ENCODE measurements at places on chromosomes 3 and 15.

- DNase-seq, result no peak
Measured at GRCh38 chr3:60812502-60812901, 438.8 kb downstream of the FHIT start.

DNA sequence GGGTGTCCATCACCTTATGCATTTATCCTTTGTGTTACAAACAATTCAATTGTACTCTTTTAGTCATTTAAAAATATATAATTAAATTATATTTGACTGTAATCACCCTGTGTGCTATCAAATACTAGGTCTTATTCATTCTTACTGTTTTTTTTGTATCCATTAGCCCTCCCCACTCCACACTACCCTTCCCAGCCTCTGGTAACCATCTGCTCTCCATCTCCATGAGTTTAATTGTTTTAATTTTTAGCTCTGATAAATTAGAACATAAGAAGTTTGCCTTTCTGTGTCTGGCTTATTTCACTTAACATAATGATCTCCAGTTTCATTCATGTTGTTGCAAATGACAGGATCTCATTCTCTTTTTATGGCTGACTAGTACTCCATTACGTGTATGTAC is 16.8 kb downstream of the C3orf20 start:
- DNase-seq, result no peak

DNA sequence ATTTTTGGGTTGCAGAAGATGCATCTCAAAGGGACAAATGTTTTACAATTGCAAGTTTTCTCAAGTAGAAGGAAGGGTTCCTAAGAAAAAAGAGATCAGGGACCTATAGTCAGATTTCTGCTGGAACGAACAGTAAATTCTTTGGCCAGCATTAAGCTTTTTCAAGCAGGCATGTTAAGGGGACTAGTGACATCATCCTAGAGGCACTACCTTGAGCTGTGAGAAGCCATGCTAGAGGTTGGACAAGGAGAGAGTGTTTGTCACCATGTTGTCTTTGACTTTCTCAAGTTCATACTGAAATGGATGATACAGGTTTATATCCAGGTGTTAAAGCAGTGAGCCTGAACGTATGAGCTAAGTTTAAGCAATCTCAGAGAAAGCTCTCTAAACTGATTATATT is 85.2 kb upstream of the WDR72 start:
- DNase-seq, result no peak

DNA sequence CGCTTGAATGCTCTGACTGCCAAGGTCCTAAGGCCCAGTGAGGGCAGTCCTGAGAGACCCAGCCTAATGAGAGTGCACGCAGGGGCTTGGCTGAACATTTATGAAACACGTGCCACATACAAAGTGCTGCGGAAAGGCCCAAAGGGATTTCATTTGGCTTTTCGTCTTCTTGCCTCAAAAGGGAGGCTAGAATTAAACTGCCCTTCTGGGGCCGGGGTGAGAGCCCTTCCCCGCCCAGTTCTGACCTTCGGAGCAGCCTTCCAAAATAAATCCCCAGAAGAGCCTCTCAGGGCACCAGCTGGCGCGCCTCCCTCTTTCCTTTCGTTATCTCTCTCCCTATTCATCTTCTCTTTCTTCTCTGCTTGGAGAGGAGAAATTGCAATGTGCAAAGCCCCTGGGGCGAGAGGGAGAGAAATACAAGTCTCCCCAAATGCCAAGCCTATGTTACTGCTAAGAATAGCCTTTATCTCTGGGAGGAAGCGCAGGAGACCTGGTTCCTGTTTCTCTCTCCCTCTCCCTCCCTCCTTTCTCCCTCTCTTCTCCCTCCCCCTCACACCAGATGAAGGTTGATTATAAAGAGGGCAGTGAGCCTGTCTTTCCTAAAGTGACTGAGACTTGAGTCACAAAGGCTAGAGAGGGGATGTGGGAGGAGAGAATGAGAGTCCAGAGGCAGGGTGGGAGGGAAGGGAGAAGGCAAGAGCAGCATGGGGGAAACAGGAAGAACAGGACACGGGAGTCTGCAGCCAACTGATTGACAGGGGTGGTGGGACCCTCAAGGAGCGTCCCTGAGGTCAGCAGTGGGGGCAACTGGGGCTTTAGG is 36.7 kb upstream of the NDUFB4 start:
- DNase-seq, result no peak

- no peak for DNase-seq
Measured at GRCh38 chr3:157079676-157080369, 80.1 kb downstream of the CCNL1 start.

DNA sequence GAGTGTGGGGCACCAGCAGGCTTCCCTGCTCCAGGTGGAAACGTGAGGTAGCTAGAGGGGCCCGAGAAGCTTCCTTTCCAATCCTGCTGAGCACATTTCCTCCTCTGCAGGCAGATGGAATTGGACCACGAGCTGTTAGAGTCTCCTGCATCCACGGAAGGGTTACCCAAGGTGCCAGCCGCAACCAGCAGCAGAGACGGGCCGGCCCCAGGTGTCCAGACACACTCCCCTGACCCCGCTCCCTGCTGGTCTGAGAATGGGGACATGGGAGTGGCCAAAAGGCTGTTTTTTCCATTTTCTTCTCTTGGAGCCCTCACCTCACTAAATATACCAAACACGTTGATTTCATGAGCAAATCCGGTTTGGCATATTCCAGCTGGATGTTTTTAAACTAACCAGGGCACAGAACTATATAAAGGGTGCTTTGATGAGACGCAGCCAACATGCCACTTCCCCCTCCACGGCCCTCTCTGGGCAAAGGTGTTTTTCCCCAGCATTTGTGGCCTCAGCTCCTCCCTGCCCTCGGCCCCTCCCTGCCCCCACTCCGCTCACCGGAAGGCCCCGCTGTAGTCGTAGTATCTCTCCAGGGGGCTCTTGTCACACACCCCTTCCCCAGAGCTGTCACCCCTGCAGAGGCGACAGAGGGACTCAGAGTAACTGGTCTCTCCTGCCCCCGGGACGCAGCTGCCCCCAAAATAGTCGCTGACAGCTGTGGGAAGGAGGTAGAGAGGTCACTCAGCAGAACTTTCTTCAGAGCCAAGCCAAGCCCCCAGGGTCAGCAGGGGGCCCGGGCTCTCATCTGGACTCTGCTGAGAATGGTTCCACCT is 7.0 kb downstream of the MELTF start:
- no peak for DNase-seq

DNA sequence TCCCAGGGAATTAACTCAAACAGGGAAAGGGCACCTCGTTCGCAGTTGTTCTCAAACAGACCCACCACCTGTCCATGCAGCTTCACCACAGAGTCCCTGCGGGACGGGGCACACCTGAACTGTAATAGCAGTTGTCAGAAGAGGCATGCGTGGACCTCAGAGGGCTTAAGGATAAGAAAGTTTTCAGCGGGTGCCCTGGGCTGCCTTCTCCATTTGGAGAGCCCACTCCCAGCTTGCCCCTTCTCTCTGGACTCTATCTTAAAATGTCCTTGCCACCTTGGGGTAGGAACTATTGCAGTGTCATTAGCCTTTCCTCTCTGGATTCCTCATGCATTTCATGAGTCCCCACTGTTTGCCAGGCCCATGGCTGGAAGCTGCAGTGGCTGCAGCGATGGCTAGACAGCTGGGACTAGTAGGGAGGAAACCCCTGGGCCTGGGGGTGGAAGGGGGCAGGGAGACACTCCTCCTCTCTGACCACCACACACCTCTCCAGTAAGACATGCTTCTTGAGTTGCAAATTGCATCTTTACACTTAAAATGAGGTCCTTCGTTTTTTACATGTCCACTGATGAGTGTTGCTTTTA is 33.5 kb downstream of the PDIA5 start:
- no peak for DNase-seq

DNA sequence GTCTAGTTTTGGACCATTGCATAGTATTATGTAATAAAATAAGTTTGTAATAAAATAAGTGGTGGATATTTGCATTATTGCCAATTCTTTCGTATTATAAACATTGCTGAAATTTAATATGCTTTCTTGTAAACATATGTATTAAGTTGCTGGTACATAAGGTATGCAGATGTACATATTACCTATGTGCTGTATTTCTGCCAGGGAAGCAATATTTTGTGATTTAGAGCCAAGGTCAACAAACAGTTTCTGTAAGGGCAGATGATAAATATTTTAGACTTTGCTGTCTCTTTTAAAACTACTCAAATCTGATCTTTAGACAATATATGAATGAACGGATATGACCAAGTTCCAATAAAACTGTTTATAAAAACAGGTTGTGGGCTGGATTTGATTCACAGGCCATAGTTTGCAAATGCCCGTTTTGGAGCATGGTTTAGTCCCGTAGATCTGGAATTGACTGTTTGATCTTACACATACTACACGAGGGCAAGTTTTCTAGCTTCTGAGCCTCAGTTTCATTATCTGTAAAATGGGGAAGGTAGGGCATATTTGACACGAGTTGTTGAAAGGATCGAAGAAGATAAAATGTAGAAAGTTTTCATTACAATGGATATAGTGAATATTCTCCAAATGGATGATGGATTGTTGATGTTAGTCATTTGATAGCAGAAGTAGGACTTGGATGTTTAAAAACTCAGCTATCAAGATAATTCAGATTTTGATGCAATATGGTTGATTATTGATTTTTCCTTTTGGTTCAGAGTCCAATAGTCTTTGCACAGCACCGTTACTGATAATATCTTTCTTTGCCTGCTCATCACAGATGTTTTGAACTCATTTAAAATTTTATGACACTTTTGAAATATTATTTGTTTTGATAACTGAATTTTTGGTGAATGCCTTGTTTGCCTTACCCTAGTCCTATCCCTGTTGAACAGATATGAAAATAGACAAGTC is 394.6 kb downstream of the FEZF2 start:
- DNase-seq, result no peak

DNA sequence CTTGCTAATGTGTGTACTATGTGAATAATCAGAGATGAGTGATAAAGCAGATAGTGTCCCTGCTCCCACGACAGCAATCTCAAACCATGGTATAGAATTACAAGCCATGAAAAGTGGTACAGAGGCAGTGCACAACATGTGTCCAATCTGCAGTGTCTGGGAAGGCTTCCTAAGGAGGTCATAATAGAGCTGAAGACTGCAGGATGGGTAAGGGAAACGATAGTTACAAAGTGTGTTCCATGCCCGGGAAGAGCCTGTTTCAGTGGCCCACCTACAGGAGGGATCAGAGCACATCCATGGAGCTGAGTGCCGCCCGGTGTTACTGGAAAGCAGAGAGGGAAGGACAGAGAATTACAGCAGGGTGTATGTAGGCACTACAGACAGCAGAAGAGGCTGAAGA is 48.9 kb downstream of the PAK2 start:
- DNase-seq, result no peak

DNA sequence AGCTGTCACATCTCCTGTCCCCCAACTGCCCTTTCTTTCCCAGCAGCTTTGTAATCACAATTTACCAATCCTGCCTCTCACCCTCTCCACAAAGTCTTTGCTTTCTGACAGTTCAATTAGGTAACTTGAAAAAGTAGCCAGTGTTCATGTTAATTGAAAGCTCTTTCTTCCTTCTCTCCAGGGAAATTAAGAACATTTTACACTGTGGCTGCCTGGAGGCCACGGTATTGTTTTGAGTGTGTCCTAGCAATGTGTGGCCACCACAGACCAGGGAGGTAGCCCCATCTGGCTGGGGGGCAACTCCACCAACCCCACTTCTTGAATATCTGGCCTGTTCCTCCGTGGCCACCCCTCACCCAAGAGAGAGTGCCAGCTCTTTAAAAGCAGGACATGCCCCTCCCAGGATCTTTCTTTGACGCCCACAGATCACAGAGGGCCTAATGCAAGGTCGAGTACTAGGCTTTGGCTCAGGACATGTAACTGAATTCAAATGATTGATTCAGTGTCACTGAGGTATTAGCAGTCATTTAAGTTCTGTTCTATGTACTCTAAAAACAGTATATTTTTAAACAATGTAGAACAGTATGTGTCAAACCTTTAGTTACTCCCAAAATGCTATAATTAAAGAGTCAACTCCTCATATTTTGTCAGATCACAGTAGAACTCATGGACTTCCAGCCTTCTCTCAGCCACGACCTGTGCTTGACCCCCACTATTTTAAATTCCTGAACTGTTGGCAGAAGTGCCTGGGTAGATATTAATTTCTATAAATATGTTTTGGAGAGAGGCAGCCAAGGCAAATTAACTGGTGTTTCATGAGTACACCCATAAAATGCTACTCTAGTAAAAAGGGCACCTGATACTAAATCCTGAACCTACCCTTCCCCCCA is 164.5 kb downstream of the TNIK start:
- DNase-seq, result no peak

- DNase-seq, result no peak
Measured at GRCh38 chr3:26259176-26259575, 363.4 kb upstream of the LRRC3B start.

DNA sequence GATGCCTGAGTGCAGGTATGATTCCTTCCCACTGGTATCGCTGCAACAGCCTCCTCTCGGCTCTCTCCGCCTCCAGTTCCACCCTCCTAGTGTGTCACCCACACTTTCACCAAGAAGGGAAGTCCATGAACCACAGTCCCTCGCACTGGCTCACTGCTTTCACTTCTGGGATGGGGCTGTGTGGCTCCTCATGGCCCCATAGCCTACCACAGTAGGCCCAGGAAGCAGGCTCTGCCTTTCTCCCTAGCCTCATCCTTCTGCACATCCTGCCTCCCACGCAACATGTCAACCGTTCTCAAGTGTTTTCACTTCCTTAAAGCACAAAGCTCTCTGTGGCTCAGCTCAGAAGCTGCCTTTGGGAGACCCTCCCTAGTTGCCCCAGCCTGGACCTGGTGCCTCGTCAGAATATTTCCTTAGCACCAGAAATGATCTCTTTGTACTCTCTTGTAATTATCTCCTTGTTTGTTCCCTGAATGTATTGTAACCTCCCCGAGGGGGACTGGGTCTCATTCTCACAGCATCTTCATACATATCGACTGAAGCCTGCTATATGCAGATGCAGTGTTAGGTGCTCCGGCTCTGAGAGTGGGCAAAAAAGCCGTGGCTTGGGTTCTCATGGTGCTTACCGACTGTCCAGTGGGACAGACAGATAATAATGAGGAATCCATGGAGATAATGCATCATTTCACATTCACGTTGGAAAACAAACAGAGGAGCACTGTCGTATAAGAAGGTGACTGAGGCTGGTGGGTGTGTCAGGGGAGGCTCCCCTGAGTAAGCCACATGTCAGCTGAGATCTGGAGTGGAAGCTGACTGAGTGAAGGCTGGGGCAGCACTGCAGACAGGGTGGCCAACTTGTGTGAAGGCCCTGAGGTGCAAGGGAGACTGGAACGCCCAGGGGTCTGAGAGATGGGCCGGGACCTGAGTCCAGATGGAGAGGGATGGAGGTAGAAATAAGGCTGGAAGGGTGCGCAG is 107.1 kb downstream of the DGKG start:
- peak; percentile 21 for DNase-seq

- DNase-seq, result no peak
Measured at GRCh38 chr3:153399636-153400035, 237.6 kb downstream of the RAP2B start.

DNA sequence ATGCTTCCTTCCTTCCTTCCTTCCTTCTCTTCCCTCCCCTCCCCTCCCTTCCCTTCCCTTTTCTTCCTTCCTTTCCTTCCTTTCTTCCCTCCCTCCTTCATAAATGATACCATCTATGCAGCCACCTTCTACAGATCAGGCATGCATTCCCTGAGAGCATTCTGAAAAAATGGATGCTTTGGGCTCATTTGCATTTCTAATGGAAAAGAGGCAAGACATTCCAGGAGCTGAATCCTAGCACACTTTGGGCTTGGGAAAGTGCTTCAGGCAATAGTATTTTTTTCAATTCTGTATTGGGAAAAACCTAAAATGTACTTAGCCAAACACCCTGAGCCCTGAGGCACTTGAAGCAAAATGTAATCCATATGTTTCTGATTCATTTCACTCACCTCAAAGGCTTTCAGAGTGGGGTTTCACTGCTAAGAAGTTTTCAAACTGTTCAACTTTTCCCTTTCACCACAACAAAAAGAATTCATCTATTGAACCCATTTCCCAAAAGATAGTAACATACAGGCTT is 220.1 kb upstream of the RORA start:
- DNase-seq, result no peak
